Breast epithelium (tissue), 4 donors: ENCODE measurements at places on chromosomes 2 and 18. TPM values are rescaled to one million over a fixed set of nuclear protein-coding genes. Genes with fewer than 3 reads are reported as not detected.

DNA sequence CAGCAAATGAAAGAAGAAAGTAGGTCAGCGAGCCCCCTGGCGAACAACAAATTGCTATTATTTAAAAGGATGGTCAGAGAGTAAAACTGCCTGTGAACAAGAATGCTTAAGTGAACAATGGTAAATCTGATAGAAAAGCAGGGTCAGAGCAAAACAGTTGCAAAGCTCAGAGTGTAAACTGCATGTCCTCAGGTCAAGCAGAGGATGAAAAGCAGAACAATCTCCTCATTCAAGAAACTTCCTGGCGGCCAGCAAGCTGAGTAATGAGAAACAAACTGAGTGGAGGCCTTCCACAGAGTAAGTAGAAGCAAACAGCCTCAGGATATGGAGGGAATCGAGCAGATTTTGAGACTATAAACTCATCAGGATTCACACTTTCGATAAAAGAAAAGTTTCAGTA, 117.9 kb downstream of the PPP1R1C start:
- no peak for DNase-seq
- no peak overlapping the region for H3K4me3 ChIP-seq
- H3K27ac ChIP-seq, result no peak overlapping the region
- H3K4me1 ChIP-seq, result no peaks in the 10 kb centered on the region

DNA sequence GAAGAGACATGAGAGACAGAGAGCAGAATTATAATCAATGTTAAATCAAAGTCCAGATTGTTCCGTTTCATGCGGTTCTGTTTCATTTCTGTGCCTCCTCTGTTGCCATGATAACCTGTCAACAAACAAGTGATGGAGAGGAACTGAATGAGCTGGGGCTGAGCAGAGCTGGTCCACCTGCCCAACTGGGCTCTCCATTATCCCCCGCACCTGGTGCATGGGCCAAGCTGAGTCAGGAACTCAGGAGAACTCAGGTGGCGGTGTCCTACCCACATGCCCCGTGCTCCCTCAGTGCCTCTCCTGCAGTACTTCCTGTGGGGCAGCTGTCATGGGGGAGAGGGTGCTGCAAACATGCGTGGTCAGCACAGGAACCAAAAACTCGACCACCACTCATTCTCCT, 178.8 kb downstream of the TTC32 start:
- H3K27ac ChIP-seq, result peak overlapping the region; percentile 44
- H3K4me3 ChIP-seq, result no peak overlapping the region
- no peaks in the 10 kb centered on the region for H3K4me1 ChIP-seq
- DNase-seq, result no peak
- H3K27me3 ChIP-seq, result no peaks in the 10 kb centered on the region

- H3K27ac ChIP-seq, result no peak overlapping the region
- no peaks in the 10 kb centered on the region for H3K4me1 ChIP-seq
- no peak overlapping the region for H3K4me3 ChIP-seq
- no peaks in the 10 kb centered on the region for H3K36me3 ChIP-seq
- no peaks in the 10 kb centered on the region for H3K27me3 ChIP-seq
These were observed 72.5 kb downstream of the FAM210A start for GRCh38 chr18:13653746-13654433.

DNA sequence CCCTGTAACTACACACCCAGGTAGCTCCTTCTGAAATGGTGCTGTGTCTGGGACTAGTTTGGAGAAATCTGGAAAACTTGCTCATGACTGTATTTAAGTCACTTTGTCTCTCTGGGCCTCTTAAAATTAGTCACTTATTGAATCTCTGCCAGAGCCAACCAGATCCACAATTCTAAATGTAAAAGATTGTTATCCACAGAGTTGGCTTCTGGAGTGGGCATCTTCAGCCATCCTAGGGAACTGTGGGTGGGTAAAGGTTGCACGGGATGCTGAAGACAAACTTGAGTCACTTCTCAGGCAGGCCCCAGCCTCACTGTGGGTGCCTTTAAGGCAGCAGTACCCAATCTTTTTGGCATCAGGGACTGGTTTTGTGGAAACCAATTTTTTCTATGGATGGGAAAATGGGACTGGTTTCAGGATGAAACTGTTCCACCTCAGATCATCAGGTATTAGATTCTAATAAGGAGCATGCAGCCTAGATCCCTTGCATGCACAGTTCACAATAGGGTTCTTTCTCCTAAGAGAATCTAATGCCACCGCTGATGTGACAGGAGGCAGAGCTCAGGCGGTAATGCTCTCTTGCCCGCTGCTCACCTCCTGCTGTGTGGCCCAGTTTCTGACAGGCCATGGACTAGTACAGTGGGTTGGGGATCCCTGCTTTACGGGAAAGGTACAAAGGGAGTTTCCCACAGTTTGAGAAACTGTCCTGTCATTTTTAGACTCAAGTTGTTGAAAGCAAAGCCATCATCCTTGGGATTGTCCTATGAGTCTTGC, 98.3 kb upstream of the SPRED2 start:
- no peak for DNase-seq
- no peak overlapping the region for H3K4me3 ChIP-seq
- no peaks in the 10 kb centered on the region for H3K36me3 ChIP-seq
- H3K4me1 ChIP-seq, result no peaks in the 10 kb centered on the region

GRCh38 chr2:154182008-154182407, 310.3 kb downstream of the GALNT13 start:
- H3K4me3 ChIP-seq, result no peak overlapping the region
- no peak for DNase-seq
- H3K36me3 ChIP-seq, result no peaks in the 10 kb centered on the region
- H3K27ac ChIP-seq, result no peak overlapping the region
- no peaks in the 10 kb centered on the region for H3K4me1 ChIP-seq

DNA sequence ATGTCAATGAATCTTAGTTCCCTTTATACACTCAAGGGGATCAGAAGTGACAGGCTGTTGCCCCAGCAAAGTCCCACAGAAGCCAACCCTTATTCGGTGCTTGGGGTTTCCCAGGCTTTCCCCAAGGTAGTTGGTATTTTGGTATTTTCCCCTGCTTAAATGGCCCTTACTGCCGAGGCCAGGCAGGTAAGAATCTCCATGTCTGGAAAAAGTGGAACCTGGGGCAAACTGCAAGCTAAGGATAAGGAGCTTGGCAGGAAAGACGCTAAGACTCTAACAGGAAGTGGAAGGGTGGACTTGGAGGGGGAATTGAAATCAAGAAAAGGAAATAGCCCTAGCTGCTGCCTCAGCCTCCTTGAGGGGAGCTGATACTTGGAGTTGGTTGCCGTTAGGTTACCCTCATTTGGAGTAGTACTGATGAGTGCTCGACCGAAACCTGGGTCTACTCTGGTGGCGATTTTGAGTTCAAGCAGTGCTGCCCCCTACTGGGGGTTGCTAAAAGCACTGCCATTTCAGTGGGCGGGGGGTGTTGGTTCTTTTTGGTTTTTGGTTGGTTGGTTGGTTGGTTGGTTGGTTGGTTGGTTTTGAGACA, 3.3 kb upstream of the GPBAR1 start:
- peaks cover 18% of the 10 kb centered on the region for H3K36me3 ChIP-seq
- H3K27ac ChIP-seq, result peak overlapping the region; percentile 62

DNA sequence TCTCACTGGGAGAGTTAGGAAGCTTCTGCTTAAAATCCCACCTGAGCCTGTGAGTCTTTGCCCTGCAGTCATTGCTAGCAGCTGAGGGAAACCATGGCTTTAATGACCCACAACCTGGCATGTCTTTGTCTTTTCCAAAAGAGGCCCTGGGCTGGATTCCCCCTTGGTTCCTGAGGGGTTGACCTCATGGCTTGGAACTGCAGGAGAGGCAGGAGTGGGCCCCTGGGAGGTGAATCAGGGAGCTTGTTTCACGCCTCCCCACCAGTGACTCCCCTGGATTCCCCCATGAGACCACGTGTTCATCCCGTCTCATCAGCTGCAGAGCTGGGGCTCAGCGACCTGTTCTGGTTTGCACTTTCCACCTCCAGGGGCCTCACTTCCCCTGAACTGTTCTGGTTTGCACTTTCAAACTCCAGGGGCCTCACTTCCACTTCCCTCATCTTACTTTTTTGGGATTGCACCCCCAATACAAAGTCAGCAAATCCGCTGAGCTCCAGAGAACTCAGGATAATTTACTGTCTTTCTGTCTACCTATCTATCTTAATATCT, 58.5 kb upstream of the TMEM18 start:
- no peak overlapping the region for H3K27ac ChIP-seq
- no peaks in the 10 kb centered on the region for H3K4me1 ChIP-seq
- no peak for DNase-seq
- H3K4me3 ChIP-seq, result no peak overlapping the region
- H3K27me3 ChIP-seq, result no peaks in the 10 kb centered on the region

- DNase-seq, result no peak
- H3K27ac ChIP-seq, result no peak overlapping the region
- H3K27me3 ChIP-seq, result no peaks in the 10 kb centered on the region
- H3K36me3 ChIP-seq, result no peaks in the 10 kb centered on the region
These were observed 225.7 kb upstream of the CCDC150 start for GRCh38 chr2:196413821-196414274.

DNA sequence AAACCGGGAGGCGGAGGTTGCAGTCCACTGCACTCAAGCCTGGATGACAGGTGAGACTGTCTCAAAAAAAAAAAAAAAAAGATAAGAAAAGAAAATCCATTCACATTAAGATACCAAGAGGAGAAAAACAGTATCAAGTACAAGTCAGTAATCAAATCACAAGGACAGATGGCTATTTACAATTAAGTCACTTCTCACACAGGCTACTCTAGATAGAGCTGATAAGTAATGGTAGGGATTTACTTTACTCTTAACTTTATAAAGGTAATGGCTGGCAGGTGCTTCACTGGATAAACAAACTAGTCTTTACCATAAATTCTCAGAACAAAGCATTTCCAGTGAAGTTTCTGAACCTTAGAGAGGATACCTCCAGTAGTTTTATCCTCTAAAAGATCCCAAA, 11.5 kb downstream of the SF3B1 start:
- no peak for DNase-seq

The HOXD12 gene
- total RNA-seq, result not detected

DNA sequence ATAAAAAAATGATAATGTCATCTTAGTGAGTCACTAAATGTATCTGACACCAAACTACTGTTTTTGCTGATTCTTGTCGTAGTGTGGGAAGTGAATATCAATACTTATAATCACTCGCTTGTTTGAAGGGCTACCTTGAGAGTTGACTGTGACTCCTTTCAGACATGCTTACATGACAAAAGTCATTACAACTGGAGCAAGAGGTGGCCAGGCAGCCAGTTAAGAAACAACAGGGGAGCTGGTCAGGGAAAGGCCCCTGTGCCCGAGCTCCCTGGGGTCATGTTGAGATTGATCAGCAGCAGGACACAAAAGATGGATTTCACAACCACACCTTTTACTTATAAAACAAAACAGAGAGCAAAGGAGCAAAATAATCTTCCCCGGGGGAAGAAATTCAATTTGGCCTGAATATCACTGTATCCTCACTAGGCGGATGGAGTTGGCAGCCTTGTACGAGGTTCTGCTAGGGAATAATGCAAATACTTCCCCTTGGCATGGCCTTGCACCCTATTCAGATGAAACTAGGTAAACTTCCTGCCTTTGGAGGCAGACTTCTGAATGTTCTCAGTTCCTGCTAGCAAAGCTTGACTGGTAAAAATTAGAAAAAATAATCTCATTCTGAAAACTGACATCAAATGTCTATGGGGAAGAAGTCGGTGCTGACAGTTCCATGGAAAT, 101.2 kb downstream of the DYNC1I2 start:
- no peaks in the 10 kb centered on the region for H3K4me1 ChIP-seq
- no peaks in the 10 kb centered on the region for H3K27me3 ChIP-seq
- H3K36me3 ChIP-seq, result peaks cover 6% of the 10 kb centered on the region
- DNase-seq, result no peak
